ENCODE measurements at places on chromosomes 16 and 17. TPM values are rescaled to one million over a fixed set of nuclear protein-coding genes. Genes with fewer than 3 reads are reported as not detected.

The ARL17A gene
- 2.0 TPM for polyA plus RNA-seq

The MT3 gene
- polyA plus RNA-seq: not detected

The SLC6A4 gene
- polyA plus RNA-seq: not detected

The HOXB13 gene
- polyA plus RNA-seq: not detected

The PRDM7 gene
- not detected for polyA plus RNA-seq

The ELMO3 gene
- not detected for polyA plus RNA-seq

The DNAH2 gene
- polyA plus RNA-seq: 0.03 TPM

The BCL7C gene
- 19.1 TPM for polyA plus RNA-seq

The SEPTIN1 gene
- 0.60 TPM for polyA plus RNA-seq

The MILR1 gene
- polyA plus RNA-seq: 95.2 TPM

The IFI35 gene
- 106 TPM for polyA plus RNA-seq

The TP53TG3 gene
- not detected for polyA plus RNA-seq

The DHX38 gene
- polyA plus RNA-seq: 19.2 TPM

The CRYBA1 gene
- polyA plus RNA-seq: not detected

The TMEM11 gene
- 68.1 TPM for polyA plus RNA-seq

The DRG2 gene
- 44.4 TPM for polyA plus RNA-seq

The KDM6B gene
- polyA plus RNA-seq: 0.44 TPM

The PRSS21 gene
- 2.1 TPM for polyA plus RNA-seq

The PLSCR3 gene
- polyA plus RNA-seq: 45.7 TPM

The ITGAL gene
- 56.8 TPM for polyA plus RNA-seq

The CASKIN1 gene
- not detected for polyA plus RNA-seq

The LRRC75A gene
- 1.4 TPM for polyA plus RNA-seq

The ODF4 gene
- not detected for polyA plus RNA-seq
